ENCODE measurements at places on chromosomes 1 and 21. TPM values are rescaled to one million over a fixed set of nuclear protein-coding genes. Genes with fewer than 3 reads are reported as not detected.

SPATA6 gene
- total RNA-seq, result 1.8 TPM

RSBN1 gene
- total RNA-seq, result 17.5 TPM

KIF17 gene
- total RNA-seq, result not detected

LRRC3 gene
- total RNA-seq, result 2.6 TPM

HUNK gene
- 0.10 TPM for total RNA-seq

Data from activated CD4-positive, alpha-beta memory T cell treated with anti-CD3 and anti-CD28 coated beads for 36 hours (primary cell).